Renal cortex interstitium (tissue), 15 donors: ENCODE measurements at places on chromosomes 3 and 15.

- DNase-seq, result no peak
Observed at GRCh38 chr15:33068511-33068990, 126.0 kb downstream of the FMN1 start.

DNA sequence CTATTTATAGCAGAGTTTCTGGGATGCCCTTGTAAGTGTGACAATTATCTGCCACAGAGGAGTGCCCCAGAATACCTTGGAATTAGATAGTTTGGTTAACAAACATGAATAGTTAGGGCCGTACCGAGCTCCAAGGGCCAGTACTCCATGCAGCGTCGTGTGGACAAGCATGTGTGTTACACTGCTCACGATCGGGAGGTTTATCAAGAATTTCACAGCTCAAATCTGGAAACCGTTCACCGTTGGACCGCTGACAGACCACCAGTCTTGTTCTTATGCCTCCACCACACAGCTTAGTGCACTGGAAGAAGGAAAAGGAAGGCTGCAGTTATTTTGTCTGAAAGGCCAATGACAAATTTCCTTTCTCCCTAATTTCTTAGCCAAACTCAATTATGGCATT, 93.7 kb downstream of the ADAMTS9 start:
- DNase-seq, result no peak

DNA sequence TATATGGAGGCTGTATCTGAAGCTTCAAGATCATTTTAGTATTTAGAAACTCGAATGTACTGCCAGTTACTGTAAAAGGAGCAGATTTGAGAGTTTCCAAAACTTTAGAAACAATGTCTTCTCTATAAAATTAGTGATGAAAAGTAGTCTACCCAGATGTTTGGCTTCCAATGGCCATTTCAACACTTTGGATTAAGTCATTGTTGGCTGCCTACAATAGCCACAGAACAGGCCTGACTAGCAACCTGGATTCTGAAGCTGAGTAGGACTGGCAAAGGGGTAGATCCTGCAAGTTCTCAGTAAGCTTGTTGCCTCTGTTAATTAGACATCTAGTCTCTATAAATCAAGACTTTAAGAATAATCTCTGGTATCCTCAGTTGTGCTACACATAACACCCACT, 239.0 kb upstream of the KCNMB2 start:
- no peak for DNase-seq

GRCh38 chr3:62962714-62963113, 87.5 kb upstream of the CADPS start:
- no peak for DNase-seq

GRCh38 chr3:111068574-111068973, 3.0 kb upstream of the NECTIN3 start:
- DNase-seq, result no peak

DNA sequence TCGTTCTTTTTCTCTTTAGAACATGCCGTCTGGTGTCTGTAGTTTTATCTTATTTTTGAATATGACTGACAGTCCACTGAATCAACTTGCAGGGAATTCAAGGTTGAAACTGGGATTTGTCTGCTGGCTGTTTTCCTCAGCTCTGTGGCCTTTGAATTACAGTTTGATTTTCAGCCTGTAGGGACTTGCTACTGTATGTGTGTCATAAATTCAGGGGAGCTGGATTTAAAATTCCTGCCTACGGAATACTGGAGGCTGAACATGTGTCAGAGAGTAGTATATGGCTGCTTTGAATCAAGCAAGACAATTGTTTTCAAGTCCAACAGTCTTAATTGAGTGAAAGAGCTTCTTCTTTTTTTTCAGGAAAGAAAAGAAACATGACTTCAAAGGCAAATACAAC, 33.9 kb downstream of the RARB start:
- no peak for DNase-seq

- DNase-seq, result no peak
Observed at GRCh38 chr3:57943525-57944495, 64.4 kb upstream of the FLNB start.

DNA sequence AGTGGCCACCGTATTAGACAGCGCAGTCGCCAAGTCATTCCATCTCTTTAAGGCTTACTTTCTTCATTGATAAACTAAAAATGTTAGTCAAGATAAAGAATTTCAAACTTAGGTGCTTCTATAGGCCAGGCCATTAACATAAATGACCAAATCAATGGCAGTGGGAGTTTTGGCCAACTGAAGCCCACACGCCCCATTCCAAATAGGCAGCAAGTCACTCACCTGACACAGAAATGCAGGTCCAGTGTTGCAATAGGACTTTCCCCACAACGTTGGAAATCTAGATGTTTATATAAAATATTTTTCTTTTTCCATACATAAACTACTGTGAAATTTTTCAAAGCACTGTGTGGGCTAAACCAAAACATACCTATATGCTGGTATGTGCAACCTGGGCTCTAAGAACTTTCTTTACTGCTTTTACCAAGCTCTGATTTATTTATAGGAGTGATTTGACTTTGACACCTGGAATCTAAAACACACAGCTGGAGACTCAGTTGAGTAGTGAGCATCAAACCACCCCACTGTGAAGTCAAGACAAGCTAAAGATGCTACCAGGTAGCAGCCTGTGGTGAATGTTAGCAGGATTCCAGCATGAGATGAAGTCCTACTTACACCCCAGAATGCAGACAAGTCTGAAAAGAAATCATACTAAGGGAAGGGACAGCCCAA, 15.1 kb downstream of the GOLIM4 start:
- DNase-seq, result no peak

DNA sequence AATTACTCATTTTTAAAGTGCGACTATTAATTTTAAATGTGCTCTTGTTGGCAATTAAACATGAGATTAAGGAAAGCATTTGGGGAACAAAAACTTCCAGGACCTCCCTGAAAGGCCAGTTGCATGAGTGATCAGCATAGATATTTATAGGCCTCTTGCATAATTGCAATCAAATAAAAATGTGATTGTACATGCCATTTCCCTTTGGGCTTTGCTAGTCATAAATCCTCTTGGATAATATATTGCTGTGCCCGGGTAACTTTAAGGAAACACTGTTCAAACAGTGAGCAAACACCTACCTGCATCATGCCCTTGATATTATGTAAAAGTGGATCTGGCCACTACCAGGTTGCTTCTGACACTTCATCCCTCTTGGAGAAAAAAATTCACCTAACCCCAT, 239.1 kb downstream of the MCTP2 start:
- DNase-seq, result no peak

DNA sequence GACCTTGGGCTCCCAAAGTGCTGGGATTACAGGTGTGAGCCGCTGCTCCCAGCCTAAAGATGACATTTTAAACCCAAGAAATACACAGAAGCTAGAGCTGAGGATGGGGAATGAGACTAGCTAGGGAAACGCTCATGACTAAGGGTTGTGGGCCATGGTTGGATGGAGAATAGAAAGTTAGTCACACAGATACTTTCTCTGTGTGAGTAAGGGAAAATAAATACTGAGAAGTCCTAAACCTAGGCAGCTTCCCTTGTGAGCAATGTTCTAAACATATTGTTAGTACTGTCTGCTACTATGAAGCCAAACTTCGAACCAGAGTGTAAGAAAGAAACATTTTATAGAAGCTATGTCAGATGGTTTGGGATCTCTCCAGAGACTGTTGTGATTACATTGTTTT, 304.8 kb upstream of the STAC start:
- DNase-seq, result no peak

GRCh38 chr15:91706322-91707032, 147.0 kb upstream of the SLCO3A1 start:
- peak; percentile 32 for DNase-seq

GRCh38 chr3:156787926-156788663, 38.1 kb upstream of the LEKR1 start:
- no peak for DNase-seq

GRCh38 chr3:182220013-182220412, 508.3 kb downstream of the SOX2 start:
- DNase-seq, result no peak

GRCh38 chr3:16723978-16724377, 118.8 kb upstream of the DAZL start:
- no peak for DNase-seq

DNA sequence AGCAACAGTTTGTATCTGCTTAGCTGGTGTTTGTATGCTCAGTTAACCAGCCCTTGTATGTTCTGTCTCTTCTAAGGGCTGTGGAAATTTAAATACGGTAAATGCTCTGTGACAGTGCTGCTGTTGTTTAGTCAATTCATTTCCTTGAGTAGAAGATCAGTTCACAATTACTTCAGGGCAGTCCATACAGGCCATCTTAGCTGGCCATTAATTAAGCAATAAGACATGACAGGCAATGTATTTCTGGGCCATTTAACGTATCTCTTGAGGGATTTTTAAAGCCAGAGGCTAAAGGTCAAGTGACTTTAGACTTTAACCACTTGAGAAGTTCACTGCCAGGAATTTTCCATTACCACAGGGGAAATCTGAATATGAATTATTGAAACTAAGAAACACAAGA, 351.8 kb downstream of the ZIC1 start:
- DNase-seq, result no peak

DNA sequence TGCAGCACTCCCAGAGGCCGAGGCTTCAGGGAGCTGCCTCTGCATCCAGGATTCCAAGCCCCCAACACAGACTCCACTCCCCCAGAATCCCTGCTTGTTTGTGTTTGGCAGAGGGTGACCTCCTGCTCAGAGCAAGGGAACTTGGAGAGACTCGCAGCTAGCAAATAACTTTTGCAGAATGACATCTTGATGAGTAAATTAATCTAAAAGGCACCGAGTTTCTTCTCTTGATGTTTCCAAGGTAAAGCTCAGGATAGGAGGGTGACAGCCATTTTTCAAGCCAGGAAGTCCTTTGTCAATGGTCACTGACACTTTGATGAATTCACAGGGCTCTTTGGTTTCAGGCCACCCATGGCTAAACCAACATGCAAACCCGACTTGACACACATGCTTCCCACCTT, 523.0 kb downstream of the NTRK3 start:
- peak; percentile 63 for DNase-seq

GRCh38 chr15:59501597-59501996, 63.6 kb downstream of the FAM81A start:
- DNase-seq, result no peak

GRCh38 chr3:73656241-73656890, 31.6 kb upstream of the PDZRN3 start:
- DNase-seq, result no peak

DNA sequence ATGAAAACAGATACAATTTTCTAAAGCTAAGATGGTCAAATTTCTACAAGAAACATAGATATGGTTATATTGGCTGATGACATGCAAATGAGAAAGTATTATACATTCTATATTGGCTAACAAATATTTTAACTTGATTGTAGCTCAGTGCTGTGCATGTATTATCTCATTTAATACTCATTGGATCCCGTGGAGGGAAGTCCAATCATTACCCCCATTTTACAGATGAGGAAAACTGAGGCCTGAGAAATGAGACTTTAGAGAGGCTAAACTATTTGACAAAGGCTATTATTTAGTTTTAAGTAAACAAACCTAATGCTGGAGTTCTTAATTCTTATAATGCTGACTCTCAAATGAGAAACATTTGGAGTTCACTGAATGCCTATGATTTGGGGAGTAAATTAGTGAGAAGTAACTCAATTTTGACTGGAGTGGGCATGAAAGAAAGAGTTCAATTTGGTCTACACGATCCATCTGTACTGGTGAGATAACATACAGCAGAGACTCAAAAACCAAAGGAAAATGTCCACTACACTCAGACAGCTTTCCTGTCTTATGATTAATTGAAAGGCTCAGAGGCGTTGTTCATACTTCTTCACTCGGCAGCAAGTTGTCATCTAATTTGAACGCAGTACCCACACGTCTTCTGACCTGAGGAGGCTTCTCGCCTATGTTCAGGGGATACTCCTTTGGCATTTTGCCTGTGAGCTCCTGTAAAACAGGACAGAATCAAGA, 72.2 kb upstream of the LMOD3 start:
- DNase-seq, result no peak

DNA sequence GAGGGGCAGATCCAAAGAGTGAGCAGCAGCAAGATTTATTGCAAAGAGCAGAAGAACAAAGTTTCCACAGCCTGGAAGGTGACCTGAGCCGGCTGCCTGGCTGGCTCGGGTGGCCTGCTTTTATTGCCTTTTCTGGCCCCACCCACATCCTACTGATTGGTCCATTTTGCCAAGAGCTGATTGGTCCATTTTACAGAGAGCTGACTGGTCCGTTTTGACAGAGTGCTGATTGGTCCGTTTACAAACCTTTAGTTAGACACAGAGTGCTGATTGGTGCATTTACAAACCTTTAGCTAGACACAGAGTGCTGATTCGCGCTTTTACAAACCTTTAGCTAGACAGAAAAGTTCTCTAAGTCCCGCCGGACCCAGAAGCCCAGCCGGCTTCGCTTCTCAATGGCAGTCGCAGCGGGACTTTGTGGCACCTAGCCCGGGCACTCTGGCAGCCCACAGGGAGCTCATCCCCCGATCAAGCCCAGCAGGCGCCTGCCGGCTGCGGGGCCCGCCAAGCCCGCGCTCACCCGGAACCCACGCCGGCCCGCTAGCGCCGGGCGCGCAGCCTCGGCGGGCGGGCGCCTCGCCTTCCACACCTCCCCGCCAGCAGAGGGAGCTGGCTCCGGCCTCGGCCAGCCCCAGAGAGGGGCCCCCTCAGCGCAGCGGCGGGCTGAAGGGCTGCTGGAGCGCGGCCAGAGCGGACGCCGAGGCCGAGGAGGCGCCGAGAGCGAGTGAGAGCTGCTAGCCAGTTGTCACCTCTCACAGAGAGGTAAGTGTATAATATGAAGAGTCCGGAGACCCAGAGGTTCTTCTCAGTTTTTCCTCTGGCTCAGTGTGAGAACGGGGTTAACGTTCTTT, 339.2 kb downstream of the CHL1 start:
- peak; percentile 46 for DNase-seq
